ENCODE measurements at places on chromosomes 13 and 19. TPM values are rescaled to one million over a fixed set of nuclear protein-coding genes. Genes with fewer than 3 reads are reported as not detected.

DNA sequence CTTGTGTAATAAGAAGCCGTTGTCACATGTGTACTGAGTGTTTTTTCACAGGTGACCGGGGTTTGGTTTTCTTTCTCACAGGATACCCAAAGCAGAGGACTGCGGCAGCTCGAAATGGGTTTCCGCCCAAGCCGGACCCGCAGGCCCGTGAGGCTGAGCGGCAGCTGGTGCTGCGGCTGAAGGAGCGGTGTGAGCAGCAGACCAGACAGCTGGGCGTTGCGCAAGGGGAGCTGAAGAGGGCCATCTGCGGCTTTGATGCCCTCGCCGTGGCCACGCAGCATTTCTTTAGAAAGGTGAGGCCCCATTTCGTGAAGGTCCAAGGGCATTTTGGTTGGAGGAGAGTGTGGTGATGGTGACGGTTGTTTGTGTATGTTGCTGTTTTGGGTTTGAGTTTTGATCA lies 236.3 kb downstream of the SLC7A1 start:
- no peak for DNase-seq

DNA sequence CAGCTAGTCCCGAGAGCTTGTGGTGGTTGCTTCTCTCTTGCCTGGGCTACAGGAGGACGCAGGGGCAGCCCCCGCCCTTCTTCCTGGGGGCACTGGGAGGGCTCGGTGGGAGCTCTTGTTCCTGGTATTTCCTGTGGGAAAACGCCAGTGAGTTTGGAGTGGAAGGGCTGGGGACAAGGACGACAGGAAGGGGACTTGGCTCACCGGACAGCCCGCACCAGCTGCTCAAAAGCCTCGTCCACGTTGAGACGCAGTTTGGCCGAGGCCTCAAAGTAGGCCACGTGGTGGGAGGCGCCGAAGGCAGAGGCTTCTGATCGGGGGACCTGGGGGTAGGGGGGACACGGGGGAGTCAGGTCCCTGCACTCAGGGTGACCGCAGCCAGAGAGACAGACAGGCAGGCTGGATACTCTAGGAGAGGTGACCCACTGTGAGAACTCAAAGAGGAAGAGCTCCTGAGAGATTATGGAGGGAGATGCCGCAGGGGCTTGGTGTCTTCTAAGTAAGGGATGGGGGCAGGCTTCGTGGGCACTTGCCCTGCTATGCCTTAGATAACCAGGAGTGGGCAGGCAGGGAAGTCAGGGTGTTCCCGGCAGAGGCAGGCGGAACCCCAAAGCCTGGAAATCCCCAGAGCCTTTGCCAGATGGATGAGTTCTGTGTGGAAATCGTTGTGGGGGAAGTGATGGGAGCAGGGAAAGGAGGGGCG lies 4.3 kb downstream of the RRAS start:
- DNase-seq: no peak

The NKPD1 gene
- 51.6 TPM for total RNA-seq

The C19orf85 gene
- not detected for total RNA-seq

DNA sequence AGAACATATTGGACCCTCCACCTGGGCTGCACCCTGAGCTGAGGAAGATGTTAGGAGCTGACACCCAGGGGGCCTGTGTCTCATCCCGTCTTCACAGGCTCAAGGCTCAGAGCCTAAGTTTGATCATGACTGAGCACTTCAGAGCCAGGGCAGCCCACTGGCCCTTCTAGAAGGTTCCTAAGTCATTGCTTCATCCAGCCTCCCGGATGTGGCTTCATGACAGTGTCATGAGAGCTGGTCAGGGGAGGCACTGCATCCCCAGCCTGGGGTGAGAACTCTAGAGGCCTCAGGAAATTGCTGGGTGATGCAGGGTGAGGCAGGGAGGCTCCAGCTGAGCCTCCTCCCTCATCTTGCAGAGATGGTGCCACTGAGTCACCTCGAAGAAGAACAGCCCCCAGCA lies 24.9 kb upstream of the PIK3R2 start:
- DNase-seq: no peak

- no peak for DNase-seq
Observed at GRCh38 chr13:92251671-92252210, 853.3 kb downstream of the GPC5 start.

- no peak for DNase-seq
Observed at GRCh38 chr13:93218583-93218982, 8.0 kb upstream of the GPC6 start.
